ENCODE measurements at places on chromosomes 3 and 15. TPM values are rescaled to one million over a fixed set of nuclear protein-coding genes. Genes with fewer than 3 reads are reported as not detected.

DNA sequence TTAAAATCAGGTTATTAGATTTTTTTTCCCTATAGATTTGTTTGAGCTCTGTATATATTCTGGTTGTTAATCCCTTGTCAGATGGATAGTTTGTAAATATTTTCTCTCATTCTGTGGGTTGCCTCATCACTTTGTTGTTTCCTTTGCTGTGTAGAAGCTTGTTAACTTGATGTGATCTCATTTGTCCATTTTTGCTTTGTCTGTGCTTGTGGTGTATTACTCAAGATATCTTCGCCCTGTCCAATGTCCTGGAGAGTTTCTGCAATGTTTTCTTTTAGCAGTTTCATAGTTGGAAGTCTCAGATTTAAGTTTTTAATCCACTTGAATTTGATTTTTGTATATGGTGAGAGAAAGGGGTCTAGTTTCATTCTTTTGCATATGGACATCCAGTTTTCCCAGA is 699.1 kb downstream of the NAALADL2 start:
- DNase-seq, result no peak

DNA sequence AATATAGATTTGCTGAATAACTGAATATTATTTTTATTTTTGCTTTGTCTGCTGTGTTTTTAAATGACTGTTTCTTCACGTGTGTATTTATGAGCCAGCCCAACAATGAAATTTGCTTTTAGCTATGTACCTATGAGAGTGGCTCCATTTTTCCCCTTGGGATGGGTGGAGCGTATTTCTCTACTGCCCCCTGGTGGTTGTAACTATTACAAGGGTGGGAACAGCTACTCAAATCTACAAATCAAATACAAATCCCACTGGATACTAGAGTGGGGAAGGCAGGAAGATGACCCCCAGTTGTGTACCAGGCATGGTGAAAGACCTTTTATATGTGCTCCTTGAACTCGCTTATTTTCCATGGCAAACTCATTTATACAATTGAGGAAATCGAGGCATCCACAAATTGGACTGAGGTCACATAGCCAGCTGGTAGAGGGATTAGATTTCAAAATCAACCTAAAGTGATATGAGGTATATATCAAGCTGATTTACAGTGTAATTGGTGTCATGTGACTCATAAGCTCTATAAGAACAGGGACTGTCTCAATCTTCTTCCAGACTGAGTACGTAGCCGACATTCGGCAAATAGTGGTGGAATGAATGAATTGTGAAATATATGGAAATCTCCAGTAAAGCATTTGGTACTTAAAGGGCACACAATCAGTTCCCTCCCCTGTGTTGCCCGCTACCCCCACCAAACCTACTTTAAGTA is 69.5 kb upstream of the VEPH1 start:
- DNase-seq, result peak; percentile 7

DNA sequence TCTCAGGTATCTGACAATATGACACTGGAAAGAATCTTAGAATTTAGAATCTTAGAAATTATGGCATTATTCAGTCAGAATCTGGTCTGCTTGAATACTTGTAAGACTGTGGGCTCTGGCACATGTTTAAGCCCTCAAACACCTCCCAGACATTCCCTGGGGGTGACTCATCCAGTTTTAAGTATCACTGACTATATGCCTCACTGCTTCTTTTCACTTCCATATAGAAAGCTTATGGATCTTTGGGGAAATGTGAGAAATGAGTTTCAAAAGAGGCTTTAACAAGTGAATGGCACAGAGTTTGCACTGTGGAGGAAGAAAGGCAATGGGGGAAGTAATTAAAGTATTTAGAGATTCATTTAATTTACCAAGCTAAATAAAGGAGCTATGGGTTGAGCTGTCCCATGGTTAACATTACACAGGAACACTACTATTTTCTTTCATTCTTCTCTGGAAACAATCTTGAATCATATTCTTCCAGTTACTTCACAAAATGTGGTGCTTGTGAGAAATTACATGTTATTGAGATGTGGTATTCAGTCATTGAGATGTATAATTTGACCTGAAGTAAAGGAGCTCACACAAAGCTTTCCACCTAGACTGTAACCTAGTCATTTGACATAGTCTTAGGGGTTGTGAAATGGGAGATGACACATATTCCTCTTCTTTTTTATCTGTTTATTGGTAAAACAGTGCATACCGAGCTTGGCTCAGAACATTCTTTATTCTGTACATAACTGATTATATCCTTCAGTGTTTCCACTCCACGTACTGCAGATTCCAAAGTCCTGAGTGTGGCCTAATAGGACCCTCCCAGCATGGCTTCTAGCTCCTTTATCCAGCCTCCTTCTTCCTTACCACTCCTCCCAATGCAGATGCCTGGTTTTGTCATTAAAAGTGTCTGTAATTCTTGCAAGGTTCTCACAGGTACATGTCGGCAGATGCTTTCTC is 544.6 kb upstream of the NECTIN3 start:
- DNase-seq, result no peak

Gene PLA2G4E
- not detected for total RNA-seq

- no peak for DNase-seq
Observed at GRCh38 chr15:66136948-66137347, 116.6 kb downstream of the MEGF11 start.

Gene SLC2A2
- not detected for total RNA-seq
